Calu3 (cell line): ENCODE measurements at places on chromosomes 4 and X. TPM values are rescaled to one million over a fixed set of nuclear protein-coding genes. Genes with fewer than 3 reads are reported as not detected.
A peak's percentile ranks its signal among the peaks of the same experiment; 100 is the strongest.

The AMTN gene
- total RNA-seq = not detected in 2 replicates

The UCHL1 gene
- 17.2 and 19.3 TPM in 2 replicates for total RNA-seq

The CLNK gene
- total RNA-seq = not detected in 2 replicates

The MAPK10 gene
- 2.9 and 3.6 TPM in 2 replicates for total RNA-seq

The USP26 gene
- not detected in 2 replicates for total RNA-seq

The ATP2B3 gene
- not detected in 2 replicates for total RNA-seq

The CXorf66 gene
- not detected in 2 replicates for total RNA-seq

The TEX13C gene
- not detected in 2 replicates for total RNA-seq

The CENPVL2 gene
- total RNA-seq = not detected in 2 replicates

The HTN3 gene
- not detected in 2 replicates for total RNA-seq

GRCh38 chrX:13955095-13955647 lies 74.5 kb downstream of the GEMIN8 start:
- H3K4me1 ChIP-seq = no peaks in the 10 kb centered on the region
- H3K27ac ChIP-seq = no peak overlapping the region
- no peak overlapping the region for H3K4me3 ChIP-seq
- H3K27me3 ChIP-seq = peaks cover 28% of the 10 kb centered on the region
- no peak for DNase-seq

GRCh38 chr4:152095701-152096070 lies 334.9 kb upstream of the GATB start:
- H3K27me3 ChIP-seq = peaks cover 22% of the 10 kb centered on the region
- H3K4me3 ChIP-seq = no peak overlapping the region
- H3K27ac ChIP-seq = no peak overlapping the region
- peaks cover 8% of the 10 kb centered on the region for H3K4me1 ChIP-seq

GRCh38 chrX:72569786-72570185 lies 2.9 kb downstream of the HDAC8 start:
- H3K36me3 ChIP-seq = peaks cover 27% of the 10 kb centered on the region
- H3K27ac ChIP-seq = no peak overlapping the region
- DNase-seq = no peak
- no peaks in the 10 kb centered on the region for H3K4me1 ChIP-seq

DNA sequence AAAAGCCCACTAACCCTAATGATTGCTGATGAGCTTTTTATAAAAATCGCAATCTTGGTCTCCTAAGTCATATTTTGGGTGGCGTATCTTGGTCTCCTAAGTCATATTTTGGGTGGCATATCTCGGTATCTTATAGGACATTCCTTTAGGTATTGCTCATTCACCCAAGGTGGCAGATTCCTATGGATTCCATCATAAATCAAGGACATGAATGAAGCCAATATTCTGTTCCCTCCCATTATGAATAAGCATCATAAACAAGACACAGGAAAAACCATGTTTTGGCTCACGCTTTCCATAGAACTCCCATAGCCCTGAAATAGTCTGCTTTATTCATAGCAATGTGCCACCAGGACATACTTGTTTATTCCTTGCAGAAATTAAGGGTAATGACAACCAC lies 95.0 kb upstream of the CD99 start:
- H3K4me1 ChIP-seq = peaks cover 10% of the 10 kb centered on the region
- H3K36me3 ChIP-seq = peaks cover 6% of the 10 kb centered on the region
- DNase-seq = no peak
- H3K27me3 ChIP-seq = no peaks in the 10 kb centered on the region

DNA sequence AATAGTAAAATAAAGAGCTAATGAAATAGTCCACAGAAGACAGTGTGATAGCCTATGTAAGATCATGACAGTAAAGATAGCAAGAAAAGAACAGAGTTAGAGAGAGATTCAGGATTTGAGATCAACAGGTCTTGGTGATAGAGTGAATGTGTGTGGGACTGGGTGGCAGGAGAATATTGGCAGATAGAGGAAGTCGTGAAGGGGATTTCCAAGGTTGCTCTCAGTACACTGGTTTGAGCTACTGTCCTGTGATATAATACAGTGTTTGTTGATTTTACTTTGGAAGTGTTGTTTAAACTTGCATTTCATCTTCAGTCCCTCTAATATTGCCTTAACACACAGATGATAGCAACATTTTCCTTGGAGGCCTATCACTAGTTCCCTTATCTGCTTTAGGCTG lies 44.1 kb downstream of the DTHD1 start:
- no peak for DNase-seq
- no peak overlapping the region for H3K4me3 ChIP-seq

- peak overlapping the region; percentile 36 for H3K27ac ChIP-seq
- peak; percentile 69 for DNase-seq
- peak overlapping the region; percentile 70 for H3K4me3 ChIP-seq
- no peaks in the 10 kb centered on the region for H3K27me3 ChIP-seq
- H3K4me1 ChIP-seq = peaks cover 13% of the 10 kb centered on the region
- H3K36me3 ChIP-seq = peaks cover 13% of the 10 kb centered on the region
Observed at GRCh38 chrX:275967-276580, 5.1 kb upstream of the PLCXD1 start.

DNA sequence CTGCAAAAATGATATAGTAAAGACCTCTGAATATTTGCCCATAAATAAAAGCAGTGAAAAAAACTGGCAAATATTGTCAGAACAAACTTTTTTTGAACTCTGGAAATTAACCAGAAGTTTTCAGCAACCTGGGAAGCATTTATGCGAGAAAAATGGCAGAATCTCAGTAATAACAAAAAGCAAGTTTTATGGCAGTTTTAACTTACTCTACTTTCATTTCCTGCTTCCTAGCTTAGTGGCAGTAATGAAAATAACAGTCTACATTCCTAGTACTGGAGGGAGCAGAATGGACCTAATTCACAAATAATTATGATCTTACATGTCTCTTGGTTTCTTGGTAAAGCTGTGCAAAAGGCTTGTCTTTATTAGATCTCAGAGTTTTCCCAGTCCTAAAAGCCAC lies 460.1 kb downstream of the NAF1 start:
- no peak overlapping the region for H3K27ac ChIP-seq
- no peak overlapping the region for H3K4me3 ChIP-seq
- no peak for DNase-seq
- no peaks in the 10 kb centered on the region for H3K4me1 ChIP-seq

GRCh38 chr4:119151161-119151560 lies 15.5 kb downstream of the MYOZ2 start:
- H3K27me3 ChIP-seq = no peaks in the 10 kb centered on the region
- no peaks in the 10 kb centered on the region for H3K36me3 ChIP-seq
- H3K4me3 ChIP-seq = no peak overlapping the region
- H3K4me1 ChIP-seq = no peaks in the 10 kb centered on the region
- no peak overlapping the region for H3K27ac ChIP-seq

DNA sequence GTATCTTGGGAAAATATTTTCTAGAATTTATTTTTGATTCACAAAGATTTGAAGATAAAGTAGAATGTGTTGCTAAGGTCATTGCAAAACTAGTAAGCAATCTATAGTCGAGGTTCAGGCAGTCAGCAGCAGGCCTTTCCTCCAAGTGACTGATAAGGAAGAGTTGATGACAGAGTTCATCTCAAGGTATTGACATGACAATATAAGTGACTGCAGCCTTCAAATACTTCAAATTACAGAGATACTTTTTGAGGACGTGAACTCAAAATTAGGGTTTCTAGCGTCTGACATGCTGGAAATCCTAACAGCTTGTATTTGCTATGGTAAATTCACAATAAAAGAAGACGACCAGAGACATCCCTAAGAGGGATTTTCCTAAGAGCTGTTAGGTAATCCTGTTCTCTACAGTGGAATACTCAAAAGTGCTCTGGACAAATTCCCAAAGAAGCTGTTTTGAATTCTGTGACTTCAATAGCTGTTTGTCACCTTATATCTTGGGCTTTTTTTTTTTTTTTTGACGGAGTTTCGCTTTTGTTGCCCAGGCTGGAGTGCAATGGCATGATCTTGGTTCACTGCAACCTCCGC lies 7.4 kb downstream of the ARHGAP10 start:
- peaks cover 21% of the 10 kb centered on the region for H3K4me1 ChIP-seq
- H3K27ac ChIP-seq = no peak overlapping the region
- no peaks in the 10 kb centered on the region for H3K36me3 ChIP-seq

DNA sequence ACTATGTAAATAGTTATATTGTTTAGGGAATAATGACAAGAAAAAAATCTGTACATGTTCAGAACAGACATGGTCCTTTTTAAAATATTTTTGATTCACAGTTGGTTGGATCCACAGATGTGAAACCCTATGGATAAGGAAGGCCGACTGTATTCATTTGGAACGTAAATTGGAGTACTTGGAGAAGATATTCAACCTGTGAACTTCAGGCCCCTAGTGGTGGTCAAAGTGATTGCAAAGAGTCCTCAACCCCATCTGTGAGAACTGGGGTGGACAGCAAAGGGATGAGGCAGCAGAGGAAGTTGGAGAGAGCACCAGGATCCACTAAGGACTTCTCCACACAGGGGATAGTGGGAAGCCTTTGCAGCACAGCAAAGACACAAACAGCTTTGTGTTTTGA lies 6.2 kb upstream of the CXCL13 start:
- H3K4me3 ChIP-seq = no peak overlapping the region
- DNase-seq = peak; percentile 51
- H3K27ac ChIP-seq = no peak overlapping the region
- no peaks in the 10 kb centered on the region for H3K27me3 ChIP-seq
- H3K36me3 ChIP-seq = peaks cover 4% of the 10 kb centered on the region

GRCh38 chr4:135418353-135418752 lies 1216.8 kb upstream of the PABPC4L start:
- no peaks in the 10 kb centered on the region for H3K36me3 ChIP-seq
- no peaks in the 10 kb centered on the region for H3K4me1 ChIP-seq
- no peak overlapping the region for H3K4me3 ChIP-seq
- no peaks in the 10 kb centered on the region for H3K27me3 ChIP-seq
- no peak for DNase-seq

DNA sequence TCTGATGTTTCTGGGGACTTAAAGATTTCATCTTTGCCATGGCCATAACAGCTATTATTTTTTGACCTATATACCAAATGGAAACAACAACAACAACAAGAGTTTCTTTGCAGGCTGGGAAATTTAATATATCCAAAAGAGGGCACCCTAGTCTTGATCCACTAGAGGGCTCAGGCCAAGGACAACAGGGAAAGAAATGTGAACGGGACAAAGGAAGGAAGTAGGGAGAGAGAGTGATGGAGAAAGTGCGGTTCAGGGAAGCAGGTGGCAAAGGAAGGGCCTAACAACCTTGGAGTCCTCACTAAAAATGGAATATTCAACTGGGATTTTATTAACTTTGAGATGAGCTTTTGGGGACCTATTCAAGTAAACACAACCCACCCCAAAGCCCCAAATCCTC lies 67.8 kb upstream of the SCML1 start:
- peaks cover 19% of the 10 kb centered on the region for H3K4me1 ChIP-seq
- H3K36me3 ChIP-seq = no peaks in the 10 kb centered on the region
- H3K27ac ChIP-seq = no peak overlapping the region
- no peaks in the 10 kb centered on the region for H3K27me3 ChIP-seq
- no peak overlapping the region for H3K4me3 ChIP-seq

- no peaks in the 10 kb centered on the region for H3K27me3 ChIP-seq
- H3K4me3 ChIP-seq = peak within 1 kb of the TSS; percentile 81
- peak; percentile 15 for DNase-seq
- peaks cover 14% of the 10 kb centered on the region for H3K36me3 ChIP-seq
- H3K27ac ChIP-seq = peak within 1 kb of the TSS; percentile 29
- H3K4me1 ChIP-seq = peaks cover 20% of the 10 kb centered on the region
Observed at GRCh38 chr4:144645631-144646522, at the start of gene HHIP. Gene HHIP, plus strand, starts transcription at chr4:144646156. Its CDS starts 520 bp downstream, at chr4:144646676.

GRCh38 chr4:89213382-89213701 lies 94.3 kb downstream of the GPRIN3 start:
- DNase-seq = no peak
- H3K27ac ChIP-seq = no peak overlapping the region
- no peaks in the 10 kb centered on the region for H3K4me1 ChIP-seq
- no peaks in the 10 kb centered on the region for H3K27me3 ChIP-seq
- H3K36me3 ChIP-seq = no peaks in the 10 kb centered on the region
- H3K4me3 ChIP-seq = no peak overlapping the region

- no peaks in the 10 kb centered on the region for H3K36me3 ChIP-seq
- H3K27me3 ChIP-seq = no peaks in the 10 kb centered on the region
- no peak overlapping the region for H3K4me3 ChIP-seq
- no peaks in the 10 kb centered on the region for H3K4me1 ChIP-seq
- no peak overlapping the region for H3K27ac ChIP-seq
Observed at GRCh38 chr4:38406243-38406642, 257.8 kb upstream of the KLF3 start.

DNA sequence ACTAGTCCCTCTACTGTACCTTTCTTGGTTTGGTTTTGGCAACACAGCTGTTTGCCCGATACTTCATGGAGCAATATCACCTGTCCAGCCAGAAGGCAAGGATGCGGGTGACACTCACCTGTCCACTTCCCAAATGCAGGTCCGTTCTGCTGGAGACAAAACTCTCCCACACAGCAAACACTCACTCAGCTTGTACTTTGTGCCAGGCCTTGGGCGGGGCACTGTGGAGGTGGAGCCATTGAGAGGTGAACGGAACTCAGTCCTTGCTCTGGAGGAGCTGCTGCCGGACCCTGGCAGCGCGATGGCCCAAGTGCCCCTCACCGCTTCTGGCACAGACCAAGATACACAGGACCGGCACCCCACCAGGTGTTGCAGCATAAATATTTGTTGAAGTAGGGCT lies 15.3 kb upstream of the HMGB3 start:
- no peaks in the 10 kb centered on the region for H3K36me3 ChIP-seq
- DNase-seq = peak; percentile 8
- H3K4me3 ChIP-seq = peak overlapping the region; percentile 37
- H3K27me3 ChIP-seq = peaks cover 39% of the 10 kb centered on the region

GRCh38 chrX:88903989-88904718 lies 157.1 kb downstream of the CPXCR1 start:
- H3K27me3 ChIP-seq = no peaks in the 10 kb centered on the region
- no peak overlapping the region for H3K4me3 ChIP-seq
- peaks cover 5% of the 10 kb centered on the region for H3K36me3 ChIP-seq
- no peaks in the 10 kb centered on the region for H3K4me1 ChIP-seq
- no peak for DNase-seq

- no peak overlapping the region for H3K27ac ChIP-seq
- H3K27me3 ChIP-seq = no peaks in the 10 kb centered on the region
- no peaks in the 10 kb centered on the region for H3K4me1 ChIP-seq
- H3K36me3 ChIP-seq = no peaks in the 10 kb centered on the region
- no peak for DNase-seq
Observed at GRCh38 chr4:43456383-43456782, 563.9 kb downstream of the GRXCR1 start.

- H3K27ac ChIP-seq = no peak overlapping the region
- no peaks in the 10 kb centered on the region for H3K36me3 ChIP-seq
- H3K4me1 ChIP-seq = no peaks in the 10 kb centered on the region
- H3K4me3 ChIP-seq = no peak overlapping the region
- H3K27me3 ChIP-seq = no peaks in the 10 kb centered on the region
Observed at GRCh38 chr4:56183344-56183959, 203.8 kb downstream of the AASDH start.

- H3K4me1 ChIP-seq = no peaks in the 10 kb centered on the region
- no peak overlapping the region for H3K4me3 ChIP-seq
- no peaks in the 10 kb centered on the region for H3K36me3 ChIP-seq
- DNase-seq = no peak
- H3K27me3 ChIP-seq = peaks cover 17% of the 10 kb centered on the region
- no peak overlapping the region for H3K27ac ChIP-seq
Observed at GRCh38 chr4:10161840-10162239, 45.2 kb upstream of the WDR1 start.
